MG63 (cell line): ENCODE measurements at places on chromosomes 4 and X. TPM values are rescaled to one million over a fixed set of nuclear protein-coding genes. Genes with fewer than 3 reads are reported as not detected.

CSAG1 gene
- not detected in 2 replicates for total RNA-seq

HPSE gene
- 2.1 TPM in 1 of 2 replicates, not detected in the other for total RNA-seq

OTUD6A gene
- not detected in 2 replicates for total RNA-seq

TMPRSS11F gene
- not detected in 2 replicates for total RNA-seq

WDR1 gene
- 181 and 237 TPM in 2 replicates for total RNA-seq

NPY2R gene
- not detected in 2 replicates for total RNA-seq

ZNF185 gene
- total RNA-seq: 0.63 and 2.4 TPM in 2 replicates

CFI gene
- total RNA-seq: not detected in 2 replicates

SLC10A7 gene
- total RNA-seq: 3.7 and 10.2 TPM in 2 replicates

- DNase-seq: no peak
Measured at GRCh38 chrX:131317326-131317725, 28.2 kb upstream of the IGSF1 start.

DNA sequence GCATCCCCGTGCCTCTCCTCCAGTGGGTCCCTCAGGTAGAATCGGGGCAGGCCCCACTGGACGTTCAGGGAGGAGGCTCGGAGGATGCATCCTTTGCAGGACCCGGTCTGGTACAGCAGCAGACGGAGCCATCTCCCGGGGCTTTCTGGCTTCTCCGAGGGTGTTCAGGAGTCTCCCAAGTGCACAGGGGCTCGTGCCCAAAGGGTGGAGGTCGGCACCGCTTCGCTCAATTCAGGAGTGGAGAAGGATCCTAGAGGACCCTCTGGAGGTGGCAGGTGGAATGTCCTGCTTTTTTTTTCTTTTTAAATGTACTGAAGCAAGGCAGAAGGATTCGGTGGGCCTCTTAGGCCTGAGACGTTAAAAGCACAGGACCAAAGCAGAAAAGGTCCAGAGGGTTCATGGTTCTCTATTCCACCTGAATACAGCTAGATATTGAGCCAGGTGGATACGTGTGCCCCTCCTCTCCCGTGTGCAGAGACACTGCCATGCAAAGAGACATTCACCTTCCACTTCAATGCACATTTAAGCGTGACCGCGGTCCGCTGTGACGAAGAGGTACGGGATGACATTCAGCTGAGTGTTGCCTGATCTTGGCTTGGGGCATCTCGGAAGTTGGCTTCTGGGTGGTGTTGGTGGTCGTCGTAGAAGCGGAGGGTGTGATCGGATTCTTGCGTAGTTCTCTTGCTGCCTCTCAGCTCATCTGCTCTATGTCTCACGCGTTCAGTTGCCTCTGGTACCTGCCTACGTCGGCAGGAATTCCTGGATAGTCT, 281.2 kb upstream of the AGTR2 start:
- DNase-seq: no peak

DNA sequence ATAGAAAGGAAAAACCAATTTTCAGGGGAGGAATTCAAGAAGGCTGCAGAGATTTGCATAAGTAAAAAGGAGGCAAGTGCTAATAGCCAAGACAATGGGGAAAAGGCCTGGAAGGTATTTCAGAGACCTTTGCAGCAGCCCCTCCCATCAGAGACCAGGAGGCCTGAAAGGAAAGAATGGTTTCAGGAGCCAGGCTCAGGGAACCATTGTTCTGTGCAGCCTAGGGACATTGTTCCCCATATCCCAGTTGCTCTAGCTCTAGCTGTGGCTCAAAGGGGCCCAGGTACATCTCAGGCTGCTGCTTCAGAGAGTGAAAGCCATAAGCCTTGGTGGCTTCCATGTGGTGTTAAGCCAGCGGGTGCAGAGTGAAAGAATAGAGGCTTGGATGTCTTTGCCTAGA, 24.0 kb downstream of the NAP1L3 start:
- no peak for DNase-seq

- DNase-seq: no peak
Measured at GRCh38 chrX:129723511-129723910, 15.3 kb upstream of the XPNPEP2 start.

GRCh38 chr4:102263024-102263787, 82.1 kb downstream of the SLC39A8 start:
- no peak for DNase-seq

DNA sequence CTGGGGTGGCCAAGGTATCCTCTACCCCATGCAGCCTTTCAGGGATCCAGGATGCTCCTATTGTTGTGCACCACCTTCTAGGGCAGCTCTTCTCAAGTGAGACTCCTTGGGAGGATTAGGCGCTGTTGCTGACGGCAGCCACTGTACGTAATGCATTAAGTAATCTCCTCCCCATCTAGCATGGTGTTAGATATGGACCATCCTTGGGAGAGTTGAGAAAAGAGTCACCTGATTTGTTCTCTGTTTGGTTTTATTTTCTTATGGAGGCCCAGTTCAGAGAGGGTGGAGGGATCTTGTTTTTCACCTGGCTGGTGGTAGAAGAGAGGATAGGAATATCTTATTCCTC, 46.4 kb downstream of the GYG2 start:
- DNase-seq: no peak

DNA sequence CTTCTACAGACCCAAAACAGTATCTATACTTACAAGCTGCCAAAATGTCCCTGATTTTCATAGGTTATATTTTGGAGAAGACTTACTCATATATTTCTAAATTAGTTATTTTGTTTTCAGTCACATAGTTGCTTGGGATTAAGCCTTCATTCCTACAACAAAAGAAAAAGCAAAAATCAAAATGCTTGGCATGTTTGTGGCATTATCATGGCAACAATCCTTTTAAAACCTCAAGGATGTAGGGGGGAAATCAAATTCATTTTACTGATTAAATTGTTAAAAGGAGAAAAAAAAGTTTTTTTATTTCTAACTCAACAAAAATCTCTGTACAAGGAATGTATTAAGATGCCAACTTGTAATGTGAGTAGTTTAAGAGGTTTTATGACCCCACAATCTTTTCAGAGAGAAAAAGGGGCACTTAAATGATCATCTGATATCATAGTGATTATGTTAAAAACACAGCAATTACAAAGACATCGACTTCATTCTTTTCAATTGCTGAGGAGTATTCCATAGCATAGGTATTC, 23.5 kb downstream of the TXK start:
- no peak for DNase-seq

- DNase-seq: no peak
Measured at GRCh38 chrX:87140800-87141483, 376.7 kb upstream of the KLHL4 start.

DNA sequence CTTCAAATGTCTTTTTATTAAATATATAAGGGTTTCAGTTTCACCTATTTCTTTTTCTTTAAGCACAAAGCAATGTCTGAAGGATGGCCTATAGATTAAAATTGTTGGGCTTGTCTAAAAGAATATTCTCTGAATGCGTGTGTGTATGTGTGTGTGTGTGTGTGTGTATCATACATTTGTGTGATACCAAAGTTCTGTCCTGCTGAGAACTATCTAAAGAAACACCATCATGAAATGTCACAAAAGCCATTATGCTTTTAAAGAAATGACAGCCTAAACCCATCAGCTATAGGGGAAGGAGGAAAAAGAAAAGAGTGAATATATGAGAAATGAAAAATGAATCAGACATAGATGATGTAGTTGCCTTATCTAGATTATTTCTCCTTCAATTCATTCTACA, 1501.5 kb upstream of the TENM3 start:
- no peak for DNase-seq

DNA sequence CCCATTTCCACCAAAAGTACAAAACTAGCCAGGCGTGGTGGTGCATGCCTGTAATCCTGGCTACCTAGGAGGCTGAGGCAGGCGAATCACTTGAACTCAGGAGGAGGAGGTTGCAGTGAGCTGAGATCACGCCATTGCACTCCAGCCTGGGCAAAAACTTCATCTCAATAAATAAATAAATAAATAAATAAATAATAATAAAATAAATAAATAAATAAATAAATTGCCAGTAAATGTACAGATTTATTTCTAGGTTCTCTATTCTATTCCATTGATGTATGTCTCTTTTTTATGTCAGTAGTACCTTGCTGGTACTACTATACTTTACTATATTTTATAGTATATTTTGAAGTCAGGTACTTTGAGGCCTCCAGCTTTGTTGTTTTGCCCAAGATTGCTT, 43.7 kb downstream of the MAGEC1 start:
- no peak for DNase-seq

DNA sequence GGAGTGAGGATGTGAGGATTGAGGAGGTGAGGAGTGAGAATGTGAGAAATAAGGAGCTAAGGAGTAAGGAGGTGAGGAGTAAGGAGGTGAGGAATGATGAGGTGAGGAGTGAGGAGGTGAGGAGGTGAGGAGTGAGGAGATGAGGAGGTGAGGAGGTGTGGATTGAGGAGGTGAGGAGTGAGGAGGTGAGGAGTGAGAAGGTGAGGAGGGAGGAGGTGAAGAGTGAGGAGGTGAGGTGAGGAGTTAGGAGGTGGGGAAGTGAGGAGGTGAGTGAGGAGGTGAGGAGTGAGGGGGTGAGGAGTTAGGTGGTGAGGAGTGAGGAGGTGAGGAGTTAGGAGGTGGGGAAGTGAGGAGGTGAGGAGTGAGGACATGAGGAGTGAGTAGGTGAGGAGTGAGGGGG, 74.8 kb upstream of the MXD4 start:
- no peak for DNase-seq

- no peak for DNase-seq
Measured at GRCh38 chr4:3612934-3613333, 80.7 kb upstream of the LRPAP1 start.

DNA sequence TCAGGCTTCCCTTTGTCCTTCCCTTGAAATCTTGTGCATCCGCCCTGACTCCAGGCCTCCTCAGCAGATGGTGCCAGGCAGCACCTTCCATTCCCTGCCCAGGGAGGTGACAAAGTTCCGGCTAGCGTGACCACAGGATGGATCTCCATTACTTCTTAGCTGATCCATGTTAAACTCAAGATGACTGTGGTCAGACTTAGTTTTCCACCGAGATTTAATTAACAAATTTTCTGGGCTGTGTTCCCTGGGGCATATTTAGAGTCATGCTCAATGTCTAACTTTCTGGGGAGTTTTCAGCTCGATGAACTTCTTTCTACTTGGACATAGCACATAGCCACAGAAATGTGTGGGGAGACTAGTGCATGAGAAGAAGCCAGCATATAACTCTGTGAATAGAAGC, 215.1 kb upstream of the SFRP2 start:
- no peak for DNase-seq
